ENCODE measurements at places on chromosomes 4 and X.

GRCh38 chr4:159444678-159445077 is 341.8 kb downstream of the RAPGEF2 start:
- no peaks in the 10 kb centered on the region for H3K36me3 ChIP-seq
- DNase-seq: peak; percentile 14
- no peak overlapping the region for H3K27ac ChIP-seq
- H3K4me3 ChIP-seq: no peak overlapping the region
- no peaks in the 10 kb centered on the region for H3K27me3 ChIP-seq

DNA sequence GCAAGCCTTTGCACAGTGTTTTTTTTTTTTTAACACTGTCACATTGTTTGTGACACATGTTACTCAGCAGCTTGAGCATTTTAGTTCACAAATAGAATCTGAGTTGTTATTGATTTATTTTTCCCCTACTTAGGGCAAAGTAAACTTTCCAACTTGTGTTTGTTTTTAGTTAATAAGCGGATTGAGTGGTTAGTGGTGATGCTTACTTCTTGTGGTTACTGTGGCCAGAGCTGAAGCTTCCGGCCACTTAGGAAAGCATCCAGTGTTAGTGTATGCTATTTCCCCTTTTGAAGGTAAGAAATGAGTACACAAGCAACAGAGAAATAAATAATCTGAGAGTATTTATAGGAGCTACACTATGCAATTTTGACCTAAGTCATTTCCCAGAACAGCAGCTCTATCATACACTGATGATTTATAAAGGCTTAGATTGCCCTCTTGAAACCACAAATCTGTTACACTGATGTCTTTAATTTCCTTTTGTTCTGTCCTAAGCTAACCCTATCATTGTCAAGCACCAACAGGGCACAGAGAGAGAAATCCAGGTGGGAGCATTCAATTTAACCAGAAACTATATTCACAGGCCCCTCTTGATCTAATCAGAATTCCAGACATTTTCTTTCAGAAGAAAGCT is 2464.6 kb downstream of the PCDH7 start:
- no peak overlapping the region for H3K4me3 ChIP-seq
- no peaks in the 10 kb centered on the region for H3K4me1 ChIP-seq
- no peaks in the 10 kb centered on the region for H3K27me3 ChIP-seq
- H3K27ac ChIP-seq: no peak overlapping the region
- H3K36me3 ChIP-seq: no peaks in the 10 kb centered on the region

GRCh38 chr4:123304151-123304964 is 92.2 kb upstream of the SPRY1 start:
- H3K36me3 ChIP-seq: no peaks in the 10 kb centered on the region
- peaks cover 7% of the 10 kb centered on the region for H3K4me1 ChIP-seq
- H3K27ac ChIP-seq: no peak overlapping the region
- no peak overlapping the region for H3K4me3 ChIP-seq
- no peak for DNase-seq

DNA sequence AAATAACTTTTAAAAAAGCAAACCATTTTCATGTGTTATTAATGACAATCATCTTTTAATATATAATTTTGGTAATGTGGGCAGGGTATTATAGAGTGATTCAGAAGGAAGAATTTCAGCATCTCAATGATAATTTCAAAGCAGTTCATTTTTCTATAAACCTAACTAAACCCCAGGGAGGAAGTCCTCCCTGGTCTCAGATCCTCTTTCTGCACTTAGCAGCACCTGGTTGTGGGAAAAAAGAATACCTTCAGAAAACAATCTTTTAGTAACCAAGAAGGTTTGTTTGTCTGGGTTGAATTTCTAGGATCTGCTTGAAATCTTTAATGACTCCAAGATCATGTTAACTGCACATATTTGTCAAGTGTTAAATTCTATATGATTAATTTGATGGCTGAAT is 29.9 kb downstream of the DKK2 start:
- no peak overlapping the region for H3K4me3 ChIP-seq
- H3K36me3 ChIP-seq: no peaks in the 10 kb centered on the region
- H3K27ac ChIP-seq: no peak overlapping the region
- H3K4me1 ChIP-seq: no peaks in the 10 kb centered on the region
- DNase-seq: no peak
- peaks cover 30% of the 10 kb centered on the region for H3K27me3 ChIP-seq

All from PC-3 (cell line).